Activated T-helper 1 cell treated with anti-CD3 and anti-CD28 coated beads, Interleukin-12 subunit alpha, Interleukin-12 subunit beta, Interleukin-2, Interleukin-4 antibody, amounts not matched to agents 30 ng/mL and 10 ng/mL and 1 ng/mL, durations not matched to agents 14 hours and 24 hours and 36 hours (primary cell): ENCODE measurements at places on chromosomes 6 and 20.

DNA sequence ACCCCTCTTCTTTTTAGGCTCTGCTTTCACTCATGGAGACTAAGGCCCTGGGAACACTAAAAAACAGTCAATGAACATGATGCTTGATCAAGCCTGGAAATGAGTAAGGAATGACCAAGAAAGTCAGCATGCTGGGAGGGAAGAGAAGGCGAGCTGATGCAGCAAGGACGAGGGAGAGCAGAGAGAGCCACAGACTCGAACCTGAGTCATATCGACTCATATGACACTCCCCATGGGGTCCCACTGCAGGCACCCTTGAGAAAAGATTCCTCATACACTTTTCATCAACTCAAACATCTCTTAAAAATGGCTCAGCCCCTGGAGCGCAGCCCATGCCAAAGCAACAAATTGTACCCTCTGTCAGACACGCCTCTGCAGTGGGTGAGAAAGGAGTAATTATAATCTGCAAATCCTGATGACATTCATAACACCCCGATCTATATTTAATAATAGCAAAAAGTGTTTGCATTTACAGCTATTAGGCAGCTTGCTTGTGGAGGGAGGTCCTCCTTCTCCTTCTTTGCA lies 127.2 kb downstream of the F13A1 start:
- DNase-seq: no peak

DNA sequence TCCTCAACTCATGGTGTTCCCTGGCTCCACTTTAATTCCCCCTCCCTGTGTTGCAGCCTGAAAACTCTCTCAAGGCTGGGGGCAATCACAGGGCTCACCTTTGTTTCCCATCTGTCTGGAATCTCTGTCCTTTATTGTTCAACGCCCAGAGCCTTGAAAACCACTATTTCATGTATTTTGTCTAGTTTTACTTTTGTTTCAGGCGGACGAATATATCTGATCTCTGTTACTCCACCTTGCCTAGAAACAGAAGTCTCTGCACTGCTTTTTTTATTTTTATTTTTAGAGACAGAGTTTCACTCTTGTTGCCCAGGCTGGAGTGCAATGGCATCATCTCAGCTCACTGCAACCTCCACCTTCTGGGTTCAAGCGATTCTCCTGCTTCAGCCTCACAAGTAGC lies 27.6 kb downstream of the PLAGL2 start:
- no peak for DNase-seq

GRCh38 chr6:56638760-56639159 lies 3.9 kb downstream of the DST start:
- no peak for DNase-seq

DNA sequence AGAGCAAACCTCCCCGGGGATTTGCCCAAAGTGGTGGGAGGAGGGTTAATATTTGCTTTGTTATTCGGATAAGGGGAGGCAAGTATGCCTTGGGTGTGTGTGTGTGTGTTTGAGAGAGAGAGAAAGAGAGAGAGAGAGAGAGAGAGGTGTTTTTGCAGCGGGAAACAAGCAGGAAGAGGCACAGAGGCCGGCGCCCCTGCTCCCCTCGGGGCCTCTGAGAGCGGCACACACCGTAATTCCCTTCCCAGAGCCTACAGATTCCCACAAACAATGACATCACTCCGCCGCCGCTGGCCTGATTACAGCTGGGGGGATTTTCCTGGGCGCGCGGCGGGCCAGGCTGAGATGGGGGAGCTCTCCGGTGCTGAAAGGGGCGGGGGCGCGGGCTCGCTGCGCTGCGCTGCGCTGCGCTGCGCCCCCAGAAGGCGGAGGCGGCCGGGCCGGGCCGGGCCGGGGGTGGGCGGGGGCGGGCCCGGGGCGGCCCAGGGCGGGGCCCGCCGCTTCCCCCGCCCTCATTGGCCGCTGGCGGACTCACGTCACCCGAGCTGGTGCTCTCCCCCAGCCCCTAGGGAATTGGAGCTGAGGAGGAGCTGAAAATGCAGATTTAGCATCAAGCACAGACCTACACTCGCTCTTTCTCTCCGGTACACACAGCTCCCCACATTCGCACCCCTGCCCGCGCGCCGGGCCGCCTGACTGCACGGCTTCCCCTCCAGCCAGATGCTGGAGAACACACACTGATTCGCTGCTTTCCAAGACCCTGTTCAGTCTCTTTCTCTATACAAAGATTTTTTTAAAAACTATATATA lies at the start of gene PCSK2:
Gene PCSK2, plus strand, starts transcription at position 631 of the 809 bp plus-strand sequence. CDS start 266 bp downstream, outside the sequence.
- DNase-seq: no peak

- no peak for DNase-seq
Measured at GRCh38 chr6:90372450-90372849, 75.8 kb upstream of the BACH2 start.

GRCh38 chr6:93746892-93747291 lies 327.5 kb upstream of the EPHA7 start:
- no peak for DNase-seq

DNA sequence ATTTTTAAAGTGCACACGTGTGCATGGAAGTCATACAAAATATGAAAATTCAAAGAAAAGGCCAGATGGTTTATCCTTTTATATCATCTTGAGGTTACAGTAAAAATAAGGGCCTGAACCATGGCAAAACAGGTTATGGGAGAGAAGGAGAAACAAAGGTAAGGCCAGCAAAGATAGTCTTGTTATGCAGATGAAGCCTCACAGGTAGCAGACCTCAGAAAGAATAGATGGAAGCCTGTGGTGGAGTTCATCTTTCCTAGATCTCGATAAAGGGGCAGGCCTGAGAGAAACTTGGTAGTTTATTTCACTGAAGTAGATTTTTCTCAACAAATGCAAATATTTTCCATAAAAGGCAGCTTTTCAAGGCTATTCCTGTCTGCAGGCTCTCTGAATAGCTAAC lies 693.8 kb downstream of the KHDRBS2 start:
- no peak for DNase-seq

DNA sequence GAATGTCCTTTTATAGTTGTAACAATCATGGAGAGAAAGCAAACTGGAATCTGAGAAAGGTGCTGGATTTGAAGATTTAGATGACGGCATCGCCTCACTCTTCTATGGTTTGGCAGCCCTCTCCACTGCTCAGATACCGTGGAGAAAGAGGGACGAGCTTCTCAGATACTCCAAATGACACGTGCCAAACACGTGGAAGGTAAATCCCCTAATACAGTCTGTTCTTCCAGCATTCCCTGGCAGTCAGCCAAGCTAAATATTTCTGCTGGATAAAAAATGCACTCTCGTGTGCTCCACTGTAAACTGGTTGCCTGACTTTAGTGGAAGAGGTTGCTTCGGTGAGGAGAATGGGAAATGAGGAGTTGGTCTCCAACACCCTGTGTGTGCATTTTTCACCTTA lies 16.7 kb upstream of the PRDM1 start:
- no peak for DNase-seq

DNA sequence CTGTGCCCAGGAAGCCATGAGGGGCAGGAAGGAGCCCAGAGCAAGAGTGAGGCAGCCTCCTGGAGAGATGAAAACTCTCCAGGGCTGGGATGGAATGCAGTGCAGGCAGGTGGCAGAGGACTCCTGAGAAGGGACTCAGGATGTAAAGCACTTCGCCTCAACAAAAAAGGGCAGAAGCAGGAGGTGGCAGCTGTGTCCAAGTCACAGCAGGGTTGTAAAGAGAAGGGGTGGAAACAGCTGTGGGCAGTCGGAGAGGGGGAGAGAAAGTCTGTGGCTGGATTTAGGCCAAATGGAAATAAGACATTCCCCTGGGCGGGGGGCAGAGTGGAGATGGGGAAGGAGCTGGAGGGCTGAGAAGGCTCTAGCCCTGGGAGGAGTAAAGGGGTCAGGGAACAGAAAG lies 34.9 kb downstream of the CYP21A2 start:
- DNase-seq: no peak

GRCh38 chr6:169251822-169252504 lies 1.7 kb downstream of the THBS2 start:
- DNase-seq: no peak

- no peak for DNase-seq
Measured at GRCh38 chr6:76026101-76026500, 46.4 kb downstream of the IMPG1 start.

DNA sequence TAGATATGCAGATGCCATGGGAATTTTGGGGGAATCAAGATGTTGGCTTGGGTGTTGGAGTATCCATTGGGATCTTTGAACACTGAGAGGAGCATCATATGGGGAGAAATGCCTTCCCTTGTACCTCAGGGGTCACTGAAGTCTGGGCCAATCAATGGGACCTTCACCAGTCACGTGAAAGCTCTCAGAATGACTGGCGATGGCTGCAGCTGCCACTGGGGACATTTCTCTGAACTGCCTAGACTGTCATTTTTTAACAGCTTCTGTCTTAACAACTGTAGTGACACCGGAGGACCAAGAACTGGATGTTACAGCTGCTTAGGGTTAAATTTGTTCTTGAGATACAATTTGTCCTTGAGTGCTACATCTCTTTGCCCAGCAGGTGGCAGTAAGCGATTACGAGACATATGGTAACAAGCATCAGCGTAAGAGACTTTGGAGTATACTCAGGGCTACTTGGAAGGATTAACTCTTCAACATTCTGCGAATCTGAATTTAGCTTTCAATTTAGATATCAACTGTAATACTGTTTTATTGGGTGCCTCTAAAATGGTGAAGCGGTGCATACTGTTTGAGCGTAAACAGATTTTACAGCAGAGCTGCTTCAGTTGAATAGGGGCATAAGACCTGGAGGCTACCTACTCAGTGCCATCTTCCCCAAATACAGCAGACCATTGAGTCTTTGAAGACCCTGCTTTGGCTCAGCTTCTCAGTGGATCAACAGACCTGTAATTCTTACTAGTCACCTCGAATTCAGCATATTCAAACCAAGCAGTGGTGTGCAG lies 36.0 kb downstream of the CCN2 start:
- peak; percentile 20 for DNase-seq

GRCh38 chr20:46206025-46206424 lies 87.9 kb downstream of the CD40 start:
- no peak for DNase-seq

DNA sequence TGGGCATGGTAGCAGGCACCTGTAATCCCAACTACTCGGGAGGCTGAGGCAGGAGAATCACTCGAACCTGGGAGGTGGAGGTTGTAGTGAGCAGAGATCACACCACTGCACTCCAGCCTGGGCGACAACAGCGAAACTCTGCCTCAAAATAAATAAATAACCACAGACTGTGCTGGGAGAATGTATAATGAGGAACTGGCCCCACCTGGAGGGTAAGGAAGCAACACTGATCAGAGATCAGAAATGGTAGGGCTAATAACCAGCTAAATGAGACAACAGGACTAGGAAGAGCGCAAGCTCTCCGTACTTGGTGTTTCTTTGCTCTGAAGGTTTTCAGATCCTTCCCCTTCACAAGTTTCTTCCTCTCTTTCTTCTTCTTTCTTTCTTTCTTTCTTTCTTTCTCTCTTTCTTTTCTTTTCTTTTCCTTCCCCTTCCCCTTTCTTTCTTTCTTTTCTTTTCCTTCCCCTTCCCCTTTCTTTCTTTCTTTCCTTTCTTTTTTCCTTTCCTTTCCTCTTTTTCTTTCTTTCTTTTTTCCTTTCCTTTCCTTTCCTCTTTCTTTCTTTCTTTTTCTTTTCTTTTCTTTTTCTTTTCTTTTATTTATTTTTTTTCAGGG lies 14.6 kb downstream of the CCM2L start:
- DNase-seq: no peak

- no peak for DNase-seq
Measured at GRCh38 chr6:53048431-53049195, 16.6 kb upstream of the FBXO9 start.

DNA sequence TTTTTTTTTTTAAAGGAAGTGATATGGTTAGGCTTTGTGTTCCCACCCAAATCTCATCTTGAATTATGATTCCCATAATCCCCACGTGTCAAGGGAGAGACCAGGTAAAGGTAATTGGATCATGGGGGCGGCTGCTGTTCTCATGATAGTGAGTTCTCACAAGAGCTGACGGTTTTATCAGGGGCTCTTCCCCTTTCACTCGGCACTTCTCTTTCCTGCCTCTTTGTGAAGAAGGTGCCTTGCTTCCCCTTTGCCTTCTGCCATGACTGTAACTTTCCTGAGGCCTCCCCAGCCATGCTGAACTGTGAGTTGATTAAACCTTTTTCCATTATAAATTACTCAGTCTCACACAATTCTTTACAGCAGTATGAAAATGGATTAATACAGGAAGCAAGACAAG lies 64.3 kb downstream of the ZFP64 start:
- DNase-seq: no peak

GRCh38 chr6:167533851-167534250 lies 209.0 kb downstream of the TTLL2 start:
- no peak for DNase-seq
